ENCODE measurements at places on chromosomes 2 and 18. TPM values are rescaled to one million over a fixed set of nuclear protein-coding genes. Genes with fewer than 3 reads are reported as not detected.

DNA sequence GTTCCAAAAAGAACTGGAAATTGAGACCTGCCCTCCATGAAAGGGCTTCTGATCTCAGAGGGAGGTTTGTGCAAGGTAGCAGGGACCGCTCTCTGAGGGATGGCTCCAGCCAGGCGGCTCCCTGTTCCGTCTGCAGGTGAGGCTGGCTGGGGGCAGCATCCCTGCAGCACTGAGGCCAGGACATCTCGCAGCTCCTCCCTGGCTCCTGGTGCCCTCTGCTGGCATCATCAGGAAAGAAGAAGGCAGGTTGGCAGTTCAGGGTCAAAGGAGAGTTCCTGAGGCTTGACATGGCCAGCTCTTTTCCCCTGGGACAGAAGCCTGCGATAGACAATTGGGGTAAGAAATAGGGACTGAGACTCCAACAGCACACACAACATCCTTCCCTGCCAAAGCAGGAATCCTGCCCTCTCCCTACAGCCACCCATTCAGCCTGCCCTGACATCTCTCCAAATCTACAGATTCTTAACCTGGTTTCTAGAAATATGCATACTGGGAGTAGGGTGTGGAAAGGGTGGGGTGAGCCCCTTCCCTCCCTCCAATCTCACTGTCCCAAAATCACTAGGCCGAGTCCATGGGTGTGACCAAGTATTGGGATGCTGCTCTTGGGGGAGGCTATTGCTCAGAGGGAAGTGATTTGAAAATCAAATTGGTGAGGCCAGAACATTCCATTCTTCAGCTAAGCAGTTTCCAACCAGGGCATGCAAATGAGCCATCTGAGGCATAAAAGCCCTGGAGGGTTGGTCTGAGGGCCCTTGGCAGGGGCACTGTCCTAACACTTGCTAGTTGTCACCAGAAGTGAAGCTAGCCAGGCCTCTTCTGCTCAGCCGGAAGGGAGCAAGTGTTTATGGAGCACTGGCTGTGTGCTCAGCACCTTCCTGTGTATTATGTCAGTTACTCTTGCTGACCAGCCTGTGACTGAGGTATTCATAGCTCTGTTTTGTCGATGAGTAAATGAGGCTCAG lies 185.4 kb downstream of the TFCP2L1 start:
- H3K36me3 ChIP-seq: no peaks in the 10 kb centered on the region
- H3K4me1 ChIP-seq: peaks cover 5% of the 10 kb centered on the region
- no peak overlapping the region for H3K27ac ChIP-seq

- peaks cover 63% of the 10 kb centered on the region for H3K4me1 ChIP-seq
- peaks cover 22% of the 10 kb centered on the region for H3K36me3 ChIP-seq
- peak overlapping the region; percentile 94 for H3K4me3 ChIP-seq
- peak overlapping the region; percentile 94 for H3K27ac ChIP-seq
These were observed 995 bp downstream of the TMEM127 start for GRCh38 chr2:96264656-96265348.

DNA sequence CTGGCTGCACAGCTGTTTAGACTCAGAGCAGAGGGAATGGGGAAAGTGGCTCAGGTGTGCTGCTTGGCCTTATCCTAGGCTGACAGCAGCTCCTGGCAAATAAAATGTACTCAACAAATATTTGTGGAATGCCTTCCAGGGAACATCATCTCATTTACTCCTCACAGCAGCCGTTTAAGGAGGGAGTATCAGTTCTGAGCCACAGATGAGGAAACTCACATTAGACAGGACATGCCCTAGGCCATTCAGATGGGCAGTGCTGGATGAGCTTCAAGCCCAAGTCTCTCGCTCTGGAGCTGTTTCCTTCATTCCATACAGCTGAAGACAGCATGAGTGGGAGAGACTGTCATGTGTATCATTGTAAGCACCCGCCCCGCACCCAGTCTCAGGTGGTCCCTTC lies 129.6 kb upstream of the CNGA3 start:
- no peaks in the 10 kb centered on the region for H3K4me1 ChIP-seq
- H3K36me3 ChIP-seq: no peaks in the 10 kb centered on the region
- no peak for DNase-seq
- H3K27ac ChIP-seq: no peak overlapping the region

DNA sequence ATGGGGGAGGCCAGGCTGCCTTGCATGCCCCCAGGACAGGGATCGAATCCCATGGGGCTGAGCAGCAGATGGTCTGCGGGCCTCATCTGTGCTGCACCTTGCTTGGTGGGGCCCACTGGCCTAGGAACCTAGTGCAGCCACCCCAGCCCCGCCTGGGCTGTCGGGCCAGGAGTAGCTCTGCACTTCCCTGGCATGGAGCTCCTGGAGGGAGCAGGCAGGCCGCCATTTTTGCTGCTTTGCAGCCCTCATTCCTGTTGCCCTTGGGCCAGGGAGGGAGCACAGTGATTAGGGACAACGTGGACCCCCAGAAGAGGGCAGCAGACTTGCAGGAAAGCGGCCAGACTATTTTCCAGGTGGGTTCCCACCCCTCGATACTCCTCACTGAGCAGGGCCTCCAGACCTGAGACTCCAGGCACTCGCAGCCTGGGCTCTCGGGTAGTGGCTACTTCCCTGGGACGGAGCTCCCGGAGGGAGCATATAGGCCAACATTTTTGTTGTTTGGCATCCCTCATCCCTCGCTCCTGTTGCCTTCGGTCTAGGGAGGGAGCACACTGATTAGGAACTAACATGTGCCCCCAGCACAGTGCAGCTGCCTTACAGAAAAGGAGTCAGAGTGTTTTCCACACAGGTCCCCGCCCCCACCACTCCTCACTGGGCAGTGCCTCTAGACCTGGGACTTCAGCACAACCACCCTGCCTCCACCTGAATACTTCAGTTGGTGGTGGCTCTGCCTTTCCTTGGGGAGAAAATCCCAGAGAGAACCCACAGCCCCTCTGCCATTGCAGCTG lies 99.5 kb downstream of the MAIP1 start:
- H3K27ac ChIP-seq: no peak overlapping the region
- no peaks in the 10 kb centered on the region for H3K36me3 ChIP-seq
- no peak for DNase-seq
- no peak overlapping the region for H3K4me3 ChIP-seq
- H3K4me1 ChIP-seq: no peaks in the 10 kb centered on the region
- H3K27me3 ChIP-seq: peaks cover 3% of the 10 kb centered on the region

Gene RSAD2
- 0.24 TPM for total RNA-seq

Gene OTX1
- 19.7 TPM for total RNA-seq

Gene ALPP
- total RNA-seq: not detected

Gene FAM110C
- 14.0 TPM for total RNA-seq
